ENCODE measurements at places on chromosomes 5 and 9. TPM values are rescaled to one million over a fixed set of nuclear protein-coding genes. Genes with fewer than 3 reads are reported as not detected.

OR1Q1 gene
- not detected for total RNA-seq

ACTBL2 gene
- not detected for total RNA-seq

FUT7 gene
- 0.09 TPM for total RNA-seq

ICE1 gene
- total RNA-seq: 35.6 TPM

Data from activated CD4-positive, alpha-beta T cell treated with anti-CD3 and anti-CD28 coated beads, Interleukin-2, amount 10 ng/mL, durations not matched to agents 24 days and 14 days (primary cell).